Nephron progenitor cell (in vitro differentiated cells): ENCODE measurements at places on chromosomes 2 and 18.

DNA sequence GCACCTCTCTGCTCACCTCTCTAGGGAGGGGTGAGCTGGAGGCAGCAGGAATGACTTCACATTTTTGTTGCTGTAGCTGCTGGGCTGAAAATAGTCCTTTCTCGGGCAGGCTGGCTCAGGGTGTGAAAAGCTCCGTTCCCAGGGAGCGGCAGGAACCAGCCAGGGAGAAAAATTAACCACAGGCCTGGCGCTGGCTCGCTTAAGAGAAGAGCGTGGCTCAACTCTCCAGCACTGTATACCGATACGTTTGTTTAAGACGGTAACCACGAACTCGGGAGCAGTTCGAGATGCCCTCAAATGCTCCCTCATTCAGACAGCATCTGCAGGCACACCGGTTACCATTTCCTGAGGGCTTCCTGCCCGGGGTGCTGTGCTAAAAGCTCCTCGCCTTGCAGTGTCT is 129.6 kb downstream of the CELF4 start:
- peaks cover 23% of the 10 kb centered on the region for H3K27me3 ChIP-seq
- H3K4me3 ChIP-seq: no peak overlapping the region
- H3K27ac ChIP-seq: no peak overlapping the region
- no peaks in the 10 kb centered on the region for H3K36me3 ChIP-seq
- H3K4me1 ChIP-seq: peaks cover 23% of the 10 kb centered on the region
- no peak for DNase-seq

DNA sequence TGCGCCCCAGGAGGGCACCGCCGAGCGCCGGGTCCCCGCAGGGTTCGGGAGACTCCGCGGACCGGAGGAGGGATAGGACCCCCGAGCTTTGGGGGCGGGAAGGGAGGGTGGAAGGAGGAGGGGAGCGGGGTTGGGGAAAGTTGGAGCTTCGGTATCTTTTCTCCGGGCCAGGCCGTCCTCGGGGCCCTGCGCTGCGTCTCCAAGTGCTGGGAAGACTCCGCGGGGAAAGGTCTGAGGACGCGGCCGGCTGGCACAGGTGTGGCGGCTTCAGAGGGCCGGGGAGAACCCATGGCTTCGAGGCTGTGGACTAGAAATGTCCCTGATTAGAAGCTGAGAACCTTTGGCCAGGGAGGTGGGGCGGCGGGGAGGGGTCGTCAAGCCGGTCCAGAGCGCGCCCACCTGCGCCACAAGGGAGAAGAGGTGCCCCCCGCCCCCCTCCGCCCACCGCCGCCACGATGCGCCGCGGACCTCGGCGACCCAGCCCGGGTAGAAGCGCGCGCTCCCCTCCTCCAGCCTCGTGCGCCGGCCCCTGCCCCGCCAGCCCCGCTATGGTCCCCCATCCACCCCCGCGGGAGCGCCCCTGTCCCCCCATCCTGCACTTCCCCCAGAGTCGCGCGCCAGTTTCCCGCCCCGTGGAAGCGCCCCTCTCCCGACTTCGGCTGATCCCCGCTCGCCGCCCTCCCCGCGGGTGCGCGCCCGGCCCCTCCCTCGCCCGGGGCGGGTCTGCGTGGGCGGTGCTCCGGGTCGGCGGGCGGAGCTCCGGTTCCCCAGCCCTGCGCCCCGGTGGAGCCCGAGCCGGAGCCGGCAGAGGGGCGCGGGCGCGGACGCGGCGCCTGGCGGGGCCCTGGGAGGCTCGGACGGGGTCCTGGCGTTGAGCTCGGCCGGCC is at the start of gene SNTG2:
TSS of gene SNTG2 (plus strand) at position 770 of the 887 bp plus-strand sequence. CDS start 148 bp downstream, outside the sequence.
- H3K27me3 ChIP-seq: peaks cover 89% of the 10 kb centered on the region
- DNase-seq: peak; percentile 80
- H3K4me1 ChIP-seq: peaks cover 20% of the 10 kb centered on the region
- no peak within 1 kb of the TSS for H3K27ac ChIP-seq

DNA sequence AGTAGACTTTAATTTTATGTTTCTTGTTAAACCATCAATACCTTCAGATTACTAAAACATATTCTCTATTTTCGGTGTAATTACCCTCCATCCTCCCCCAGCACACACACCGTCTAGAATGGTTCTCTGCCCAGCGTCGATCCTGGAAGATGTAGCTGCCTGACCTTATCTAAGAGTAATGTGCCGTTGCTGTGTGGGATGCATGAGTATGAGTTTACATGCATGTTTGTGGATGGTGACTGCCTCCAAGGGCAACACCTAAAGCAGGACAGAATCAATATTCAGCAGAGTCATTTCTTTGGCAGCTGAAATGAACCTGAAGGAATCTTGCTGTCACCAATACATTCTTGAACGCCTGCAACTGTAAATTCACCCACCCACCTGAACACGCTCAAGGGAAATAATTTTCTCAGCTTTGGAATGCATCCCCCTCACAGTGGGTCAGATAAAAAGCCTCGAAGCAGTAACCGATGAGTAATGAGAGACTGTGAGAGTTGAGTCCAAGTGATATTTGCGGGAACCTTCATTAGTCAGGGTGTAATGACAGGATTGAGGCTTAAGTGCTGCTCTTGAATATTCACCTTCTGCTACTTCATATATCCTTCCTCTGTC is 155.8 kb upstream of the RND3 start:
- DNase-seq: no peak
- H3K4me1 ChIP-seq: peaks cover 25% of the 10 kb centered on the region
- no peak overlapping the region for H3K27ac ChIP-seq
- peaks cover 3% of the 10 kb centered on the region for H3K27me3 ChIP-seq

- H3K4me3 ChIP-seq: no peak overlapping the region
- H3K27ac ChIP-seq: no peak overlapping the region
- no peaks in the 10 kb centered on the region for H3K36me3 ChIP-seq
- no peak for DNase-seq
- H3K27me3 ChIP-seq: peaks cover 2% of the 10 kb centered on the region
Observed at GRCh38 chr2:85459771-85460170, 41.3 kb downstream of the SH2D6 start.

GRCh38 chr2:13604951-13605661 is 888.4 kb downstream of the TRIB2 start:
- no peak for DNase-seq
- no peaks in the 10 kb centered on the region for H3K27me3 ChIP-seq
- no peak overlapping the region for H3K27ac ChIP-seq
- H3K4me1 ChIP-seq: no peaks in the 10 kb centered on the region

- H3K4me1 ChIP-seq: peaks cover 11% of the 10 kb centered on the region
- peaks cover 29% of the 10 kb centered on the region for H3K27me3 ChIP-seq
- no peak for DNase-seq
- no peak overlapping the region for H3K4me3 ChIP-seq
- no peaks in the 10 kb centered on the region for H3K36me3 ChIP-seq
- peak overlapping the region; percentile 6 for H3K27ac ChIP-seq
Observed at GRCh38 chr18:50091509-50092244, 103.3 kb downstream of the MYO5B start.

- peaks cover 63% of the 10 kb centered on the region for H3K4me1 ChIP-seq
- no peak overlapping the region for H3K4me3 ChIP-seq
- H3K36me3 ChIP-seq: no peaks in the 10 kb centered on the region
- no peak for DNase-seq
- peaks cover 54% of the 10 kb centered on the region for H3K27me3 ChIP-seq
Observed at GRCh38 chr18:48132797-48133655, 202.6 kb upstream of the SMAD2 start.

DNA sequence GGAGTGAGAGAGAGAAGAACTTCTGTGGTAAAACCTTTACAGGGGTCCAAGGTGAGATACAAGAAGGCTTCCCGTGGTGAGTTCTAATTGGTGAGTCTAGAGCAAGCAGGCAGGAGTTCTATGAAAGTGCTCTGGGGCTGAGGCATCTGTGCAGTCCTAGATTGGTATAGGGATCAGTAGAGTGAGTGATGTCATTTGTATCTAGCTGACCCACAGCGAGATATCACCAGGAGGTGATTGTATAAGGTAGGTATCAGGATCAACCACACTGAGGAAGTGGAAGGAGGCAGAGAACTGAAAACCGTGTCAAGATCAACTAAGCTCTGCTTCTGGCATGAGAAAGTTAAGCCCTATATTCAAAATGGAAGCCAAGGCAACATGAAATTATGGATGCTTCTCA is 1648.9 kb upstream of the TMEFF2 start:
- no peaks in the 10 kb centered on the region for H3K36me3 ChIP-seq
- H3K27me3 ChIP-seq: peaks cover 3% of the 10 kb centered on the region
- DNase-seq: no peak

DNA sequence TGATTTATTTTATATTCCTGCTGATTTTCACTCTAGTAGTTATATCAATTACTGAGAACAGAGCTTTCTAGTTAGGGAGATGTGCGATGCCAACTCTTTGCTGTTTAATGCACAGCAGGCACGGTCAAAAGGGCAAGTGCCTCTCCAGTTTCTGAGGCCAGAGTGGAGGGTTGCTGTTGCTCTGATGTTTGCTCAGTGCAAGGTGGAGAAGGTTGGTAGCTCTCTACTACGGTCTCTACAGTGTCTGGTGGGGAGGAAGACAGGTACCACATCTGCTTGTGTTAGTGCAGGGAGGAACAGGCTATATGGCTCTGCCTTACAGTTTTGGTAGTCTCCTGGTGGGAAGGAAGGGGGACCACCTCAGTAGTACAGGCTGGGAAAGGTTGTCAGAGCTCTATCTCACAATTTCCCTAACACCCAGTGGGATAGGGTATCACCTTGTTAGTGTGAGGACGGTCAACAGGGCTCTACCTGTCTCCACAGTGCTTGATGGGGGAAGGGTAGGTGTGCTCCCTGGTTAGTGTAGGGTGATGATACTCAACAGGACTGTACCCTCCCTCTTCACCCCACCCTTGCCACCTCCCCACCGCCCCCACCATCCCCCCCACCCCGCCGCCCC is 85.9 kb downstream of the FANCL start:
- H3K27me3 ChIP-seq: no peaks in the 10 kb centered on the region
- peaks cover 39% of the 10 kb centered on the region for H3K36me3 ChIP-seq
- H3K4me3 ChIP-seq: no peak overlapping the region
- H3K27ac ChIP-seq: peak overlapping the region; percentile 78

GRCh38 chr18:32906506-32907310 is 133.9 kb upstream of the KLHL14 start:
- H3K4me3 ChIP-seq: no peak overlapping the region
- H3K27me3 ChIP-seq: no peaks in the 10 kb centered on the region
- no peak for DNase-seq
- peaks cover 12% of the 10 kb centered on the region for H3K4me1 ChIP-seq
- H3K27ac ChIP-seq: peak overlapping the region; percentile 38
